Upper lobe of right lung (tissue), 1 donor: ENCODE measurements at places on chromosomes 16 and 17. TPM values are rescaled to one million over a fixed set of nuclear protein-coding genes. Genes with fewer than 3 reads are reported as not detected.

DNA sequence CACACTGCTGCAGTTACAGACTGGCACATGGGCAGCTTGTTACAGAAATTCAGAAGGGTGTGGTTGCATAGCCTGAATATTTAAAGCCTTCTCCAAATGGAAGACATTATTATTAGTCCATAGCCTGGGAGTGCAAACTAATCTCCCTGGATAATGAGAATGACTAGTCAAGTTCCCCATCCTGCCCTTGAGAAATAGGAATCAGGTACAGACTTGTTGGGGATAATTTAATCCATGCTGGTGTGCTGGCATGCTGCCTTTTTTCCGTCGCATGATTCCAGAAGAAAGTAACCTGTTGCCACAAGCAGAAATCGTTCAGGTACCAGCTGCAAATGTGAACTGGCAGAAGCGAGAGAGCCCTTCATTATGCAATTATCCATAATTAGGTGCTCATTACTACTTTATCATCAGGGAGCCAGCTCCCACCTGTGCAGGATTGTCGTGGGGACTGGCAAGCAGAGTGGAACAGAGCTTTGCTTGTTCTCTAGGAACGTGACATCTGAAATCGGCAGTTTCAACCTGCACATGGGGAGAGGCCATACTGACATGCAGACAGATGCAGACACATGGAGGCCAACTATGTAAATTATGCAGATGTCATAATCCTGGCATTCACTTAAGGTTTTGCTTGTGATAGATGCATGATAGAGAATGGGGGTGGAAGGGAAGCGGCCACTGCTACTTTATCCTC, 419.4 kb downstream of the PMP22 start:
- H3K27me3 ChIP-seq: no peaks in the 10 kb centered on the region
- H3K4me3 ChIP-seq: no peak overlapping the region
- DNase-seq: no peak

Gene KRT28
- total RNA-seq: not detected

- no peak overlapping the region for H3K4me3 ChIP-seq
- H3K36me3 ChIP-seq: no peaks in the 10 kb centered on the region
- H3K27ac ChIP-seq: no peak overlapping the region
- H3K27me3 ChIP-seq: no peaks in the 10 kb centered on the region
- peaks cover 34% of the 10 kb centered on the region for H3K4me1 ChIP-seq
- DNase-seq: no peak
Observed at GRCh38 chr17:21282231-21282630, 2.3 kb upstream of the MAP2K3 start.

DNA sequence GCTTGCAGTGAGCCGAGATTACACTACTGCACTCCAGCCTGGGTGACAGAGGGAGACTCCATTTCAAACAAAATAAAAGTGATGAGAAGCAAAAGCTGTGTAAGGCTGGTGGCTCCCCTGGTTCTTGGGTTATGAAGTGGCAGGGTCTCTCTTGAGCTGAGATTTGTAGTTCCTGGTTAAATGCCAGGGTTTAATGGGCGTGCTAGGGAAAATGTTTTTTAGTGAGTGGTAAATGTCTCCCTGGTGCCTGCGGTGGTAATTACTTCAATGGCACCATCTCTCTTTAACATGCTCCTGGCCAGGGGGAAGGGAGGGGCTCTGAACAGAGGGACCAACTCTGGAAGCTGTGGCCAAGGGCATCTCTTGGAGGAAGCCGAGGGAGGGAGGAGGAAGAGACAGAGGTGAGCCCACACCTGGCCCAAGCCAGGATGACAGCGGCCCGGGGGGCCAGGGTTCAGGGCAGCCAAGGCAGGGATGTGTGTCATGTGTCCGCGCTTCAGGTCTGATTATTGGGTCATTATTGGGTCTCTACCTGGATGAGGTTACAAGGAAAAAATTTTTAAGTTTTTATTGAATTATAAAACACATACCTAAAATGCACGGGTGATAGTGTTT, 17.8 kb upstream of the RPL38 start:
- peaks cover 13% of the 10 kb centered on the region for H3K27me3 ChIP-seq
- DNase-seq: no peak
- H3K4me3 ChIP-seq: no peak overlapping the region
- H3K27ac ChIP-seq: no peak overlapping the region
- H3K4me1 ChIP-seq: no peaks in the 10 kb centered on the region

Gene CD300LB
- total RNA-seq: 1.3 TPM

Gene ZNRF1
- 21.3 TPM for total RNA-seq
